ENCODE measurements at places on chromosomes 7 and 10.

DNA sequence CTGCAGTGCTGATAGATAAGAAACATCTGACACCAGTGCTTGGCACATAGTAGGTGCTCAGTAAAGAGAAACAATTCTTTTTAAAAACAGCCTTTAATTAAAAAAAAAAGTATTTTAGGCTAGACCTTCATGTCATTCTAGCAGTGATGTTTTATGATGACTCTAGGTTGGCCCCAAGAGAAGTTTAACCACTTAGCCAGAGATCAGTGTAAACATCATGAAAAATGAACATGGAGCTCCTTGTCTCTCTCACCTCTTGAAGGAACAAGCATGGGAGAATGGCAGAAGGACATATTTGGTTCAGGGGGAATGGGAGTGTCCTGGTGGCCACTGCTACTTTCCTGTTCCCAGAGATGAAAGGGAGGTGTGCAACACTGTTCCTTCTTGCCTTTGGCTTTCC is 641.0 kb downstream of the LRMDA start:
- DNase-seq = no peak

DNA sequence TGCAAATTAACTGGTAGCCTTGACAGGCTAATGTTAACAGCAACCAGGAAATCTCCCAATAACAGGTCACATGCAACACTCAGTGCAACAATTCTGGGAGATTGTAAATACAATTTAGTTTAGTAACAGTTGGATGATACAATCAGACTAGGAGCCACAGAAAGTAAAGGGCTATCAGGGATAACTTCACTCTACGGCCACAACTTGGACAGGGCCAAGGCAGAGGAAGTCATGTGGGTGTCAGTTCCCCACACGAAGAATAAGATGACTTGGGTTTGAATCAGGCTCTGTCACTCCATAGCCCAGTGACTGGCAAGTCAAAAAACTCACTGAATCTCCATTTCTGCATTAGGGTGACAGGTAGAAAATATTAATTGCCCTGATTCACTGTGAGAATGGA is 217.3 kb upstream of the CCDC6 start:
- DNase-seq = no peak

GRCh38 chr10:1872151-1872726 is 134.9 kb upstream of the ADARB2 start:
- peak; percentile 37 for DNase-seq

GRCh38 chr10:114026189-114027040 is 17.3 kb upstream of the ADRB1 start:
- no peak for DNase-seq

- DNase-seq = peak; percentile 14
Observed at GRCh38 chr7:143047326-143047725, 4.8 kb upstream of the OR6V1 start.

- DNase-seq = no peak
Observed at GRCh38 chr7:128131731-128132130, 100.5 kb upstream of the LRRC4 start.

DNA sequence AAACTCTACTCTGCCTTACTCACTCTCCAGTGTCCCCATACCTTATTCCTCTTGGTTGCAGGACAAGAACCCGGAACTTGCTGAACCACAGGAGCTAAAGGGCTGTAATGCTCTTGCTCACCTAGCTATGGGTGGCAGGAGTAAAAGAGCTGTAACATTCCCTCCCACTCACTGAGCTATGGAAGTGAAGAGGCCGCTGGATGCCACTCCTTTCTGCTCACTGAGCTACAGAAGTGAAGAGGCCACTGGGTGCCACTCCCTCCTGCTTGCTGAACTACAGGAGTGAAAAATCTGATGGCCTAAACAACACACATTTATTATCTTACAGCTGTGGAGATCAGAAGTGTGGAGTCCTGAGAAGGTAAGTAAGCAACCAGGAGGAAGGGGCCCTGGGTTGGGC is 17.5 kb downstream of the MRPS24 start:
- DNase-seq = no peak

- DNase-seq = peak; percentile 39
Observed at GRCh38 chr7:142866361-142867096, 11.7 kb downstream of the EPHB6 start.

DNA sequence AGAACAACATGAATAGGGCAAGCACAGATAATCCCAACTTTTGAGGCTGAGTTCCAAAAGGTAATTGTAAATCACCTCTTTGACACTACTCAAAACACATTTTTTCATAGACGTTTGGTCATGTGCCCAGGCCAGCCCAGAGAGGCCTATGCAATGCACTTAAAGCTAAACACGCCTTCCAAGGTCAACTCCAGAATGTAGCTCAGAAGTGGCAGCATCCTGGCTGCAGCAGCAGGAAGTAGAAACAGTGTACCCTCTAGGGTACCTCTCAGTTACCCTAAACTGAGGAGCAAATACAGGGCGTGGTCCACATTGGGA is 58.7 kb downstream of the OSBPL3 start:
- no peak for DNase-seq

DNA sequence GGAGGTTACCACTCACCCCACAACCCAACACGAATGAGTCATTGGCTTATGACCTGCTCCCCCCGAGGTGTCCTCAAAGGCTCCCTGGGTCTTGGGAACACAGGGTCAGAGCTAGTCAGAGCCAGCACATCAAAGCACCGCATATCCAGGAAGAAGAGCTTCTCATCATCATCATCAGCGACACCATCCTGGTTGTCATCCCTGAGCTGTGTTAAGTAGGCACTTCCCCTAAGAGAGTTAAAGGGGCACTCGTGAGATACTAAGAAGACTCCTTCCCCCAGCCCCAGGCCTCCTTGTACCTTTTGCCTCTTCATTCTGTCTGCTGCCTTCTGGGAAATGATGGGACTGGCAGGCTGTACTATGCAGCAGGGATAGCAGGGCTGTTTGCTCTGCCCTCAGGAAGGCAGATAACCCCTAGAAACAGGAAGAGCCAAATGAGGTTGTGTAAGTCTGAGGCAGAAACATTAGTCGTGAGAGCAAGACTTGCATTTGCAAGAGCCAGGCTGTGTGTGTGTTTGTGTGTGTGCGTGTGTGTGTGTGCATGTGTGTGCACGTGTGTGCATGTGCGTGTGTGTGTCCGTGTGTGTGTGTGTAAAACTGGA is 11.1 kb upstream of the CPA1 start:
- no peak for DNase-seq

- DNase-seq = no peak
Observed at GRCh38 chr10:70510904-70511303, 32.3 kb downstream of the PALD1 start.

DNA sequence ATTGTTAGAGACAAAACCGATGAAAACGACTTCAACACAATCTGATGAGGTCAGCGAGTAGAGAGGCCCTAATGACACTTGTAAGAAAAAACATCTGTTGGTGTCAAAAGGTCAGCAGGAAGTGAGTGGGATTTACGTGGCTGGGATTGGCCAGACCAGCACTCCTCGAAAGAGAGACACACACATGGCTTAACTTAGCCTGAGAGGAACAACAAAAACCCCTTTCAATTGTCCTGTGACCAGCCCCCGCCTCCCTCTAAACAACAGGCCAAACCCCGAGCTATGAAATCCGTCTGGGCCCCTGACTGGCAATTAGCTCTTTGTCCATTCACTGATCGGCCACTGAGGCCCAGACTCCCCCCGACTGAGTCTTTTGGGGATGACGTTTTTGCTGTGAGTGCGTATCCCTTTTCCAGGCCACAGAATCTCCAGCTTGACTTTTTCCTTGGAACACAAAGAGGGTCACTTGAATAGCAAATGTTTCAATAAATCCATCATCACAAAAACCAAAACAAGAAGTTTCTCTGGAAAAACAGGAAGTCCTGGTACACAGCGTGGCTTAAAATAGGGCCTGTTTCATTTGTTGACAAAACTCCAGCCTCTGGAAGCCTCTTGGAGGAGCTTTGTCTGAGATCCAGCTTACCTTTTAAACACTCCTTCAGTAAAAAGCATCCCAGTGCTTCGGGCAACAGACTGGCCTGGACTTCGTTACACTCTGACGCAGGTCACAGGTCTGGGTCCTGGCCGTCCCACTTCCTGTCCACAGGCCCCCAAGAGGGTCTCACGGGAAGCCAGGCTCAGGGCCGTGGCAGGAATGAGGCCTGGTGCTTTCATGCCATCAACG is 103.0 kb downstream of the CTBP2 start:
- peak; percentile 95 for DNase-seq

DNA sequence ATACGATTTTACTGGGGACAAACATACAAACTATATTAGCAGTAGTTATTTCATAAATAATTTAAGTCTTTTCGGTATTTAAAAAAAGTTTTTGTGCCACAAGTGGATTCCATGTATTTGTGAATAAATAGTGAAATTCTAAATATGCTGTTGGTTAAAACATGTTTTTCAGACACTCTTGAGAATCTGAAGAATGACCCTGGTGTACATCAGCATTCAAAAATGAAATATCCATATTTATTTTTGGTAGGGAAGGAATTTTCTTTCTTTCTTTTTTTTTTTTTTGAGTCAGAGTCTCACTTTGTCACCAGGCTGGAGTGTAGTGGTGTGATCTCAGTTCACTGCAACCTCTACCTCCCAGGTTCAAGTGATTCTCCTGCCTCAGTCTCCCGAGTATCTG is 136.1 kb upstream of the CDK6 start:
- no peak for DNase-seq

- peak; percentile 69 for DNase-seq
Observed at GRCh38 chr10:93417266-93417665, 64.9 kb downstream of the MYOF start.

DNA sequence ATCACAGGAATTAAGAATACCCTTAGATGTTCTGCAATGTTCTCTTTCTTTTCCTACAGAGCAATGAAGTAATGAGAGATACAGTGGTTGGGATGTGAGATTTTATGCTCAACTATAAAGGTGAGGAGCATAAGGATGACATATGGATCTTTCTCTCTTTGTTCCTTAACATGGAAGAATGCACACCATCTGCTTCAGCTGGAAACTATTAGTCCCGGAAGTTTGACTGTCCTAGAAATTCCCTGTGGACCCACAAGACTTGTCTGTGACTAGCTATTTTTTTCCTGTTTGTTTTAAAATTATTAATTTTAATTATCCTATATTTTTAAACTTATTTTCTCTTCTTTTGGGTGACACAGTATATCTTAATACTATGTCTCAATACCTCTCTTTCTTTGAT is 80.2 kb downstream of the DKK1 start:
- no peak for DNase-seq

- peak; percentile 90 for DNase-seq
Observed at GRCh38 chr7:45973725-45974532, 52.9 kb upstream of the IGFBP3 start.

- DNase-seq = peak; percentile 40
Observed at GRCh38 chr10:4130685-4131084, 345.7 kb upstream of the KLF6 start.

- no peak for DNase-seq
Observed at GRCh38 chr7:70944516-70944915, 187.4 kb upstream of the GALNT17 start.

DNA sequence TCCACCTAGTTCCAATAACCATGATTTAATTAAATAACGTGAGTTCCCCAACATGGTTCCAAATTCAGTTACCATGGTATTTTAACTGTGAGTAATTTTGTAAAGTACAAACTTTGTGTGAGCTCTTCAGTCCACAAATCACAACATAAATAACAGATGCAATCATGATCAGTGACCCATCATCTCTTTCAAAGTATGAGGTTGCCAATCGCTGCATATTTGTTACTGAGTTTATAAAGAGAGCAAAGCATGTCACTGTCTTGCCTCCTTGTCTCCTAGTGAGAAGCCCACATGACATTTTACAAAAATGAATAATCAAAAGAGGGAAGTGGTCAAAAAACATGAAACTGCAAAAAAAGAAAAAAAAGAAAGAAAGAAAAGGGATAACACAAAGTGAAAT is 69.1 kb upstream of the PDSS1 start:
- no peak for DNase-seq

DNA sequence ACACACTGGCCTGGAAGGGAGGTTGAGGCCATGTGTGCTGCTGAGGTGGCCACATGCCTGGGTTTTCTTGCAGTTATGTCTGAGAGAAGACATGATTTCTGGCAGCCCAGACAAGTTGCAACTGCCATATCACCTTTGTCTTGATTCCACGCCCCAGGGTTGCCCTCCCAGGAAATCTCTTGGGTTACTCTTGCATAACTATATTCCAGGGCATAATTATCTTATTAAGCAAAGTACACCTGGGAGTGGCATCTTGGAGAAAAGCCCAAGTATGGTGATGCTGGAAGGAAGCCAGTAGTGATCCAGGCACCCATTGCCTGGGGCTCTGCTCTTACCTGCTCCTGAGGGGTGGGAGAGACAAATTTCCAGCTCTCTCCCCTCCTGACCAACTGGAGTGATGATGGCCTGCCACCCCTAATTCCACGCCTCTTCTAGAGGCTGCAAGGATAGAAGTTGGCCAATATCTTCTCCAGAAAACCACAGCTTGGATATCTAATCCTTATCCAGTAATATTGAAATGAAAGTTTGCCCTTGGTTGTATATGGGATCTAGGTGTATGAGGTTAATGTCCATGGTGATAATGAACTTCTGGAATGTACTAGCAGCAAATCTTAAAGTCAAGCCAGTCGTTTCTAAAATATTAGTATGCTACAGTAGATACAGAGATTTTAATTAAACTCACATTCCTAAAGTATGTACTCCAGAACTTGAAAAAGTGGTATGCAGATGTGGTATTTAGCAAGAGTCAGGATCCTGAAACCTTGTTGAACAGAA is 5.0 kb downstream of the AKR1B10 start:
- DNase-seq = no peak

GRCh38 chr7:95578299-95578855 is 17.9 kb downstream of the PDK4 start:
- DNase-seq = no peak

DNA sequence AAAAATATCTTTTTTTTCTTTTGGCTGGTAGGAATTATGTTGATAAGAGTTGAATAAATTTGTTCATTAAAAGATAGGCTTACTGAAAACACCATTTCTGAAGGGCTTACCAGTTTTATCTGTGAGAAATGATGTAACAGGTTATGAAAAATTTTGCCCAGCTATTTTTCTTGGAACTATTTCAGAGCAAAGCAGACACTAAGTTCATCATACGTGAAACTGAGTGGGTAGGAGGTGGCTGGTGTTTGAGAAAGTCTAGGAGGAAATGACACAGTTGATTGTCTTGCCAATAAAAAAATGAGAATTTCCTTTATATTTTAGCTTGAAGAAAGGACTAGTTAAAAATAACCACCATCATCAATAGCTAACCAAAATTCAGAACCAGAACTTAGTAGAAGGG is 6.2 kb upstream of the MRC1 start:
- no peak for DNase-seq

GRCh38 chr10:132882069-132882951 is 60.1 kb downstream of the CFAP46 start:
- no peak for DNase-seq

GRCh38 chr7:83842894-83843293 is 194.0 kb upstream of the SEMA3E start:
- DNase-seq = no peak

- peak; percentile 60 for DNase-seq
Observed at GRCh38 chr7:70694434-70694970, 437.4 kb upstream of the GALNT17 start.

GRCh38 chr7:134414109-134414508 is 44.8 kb downstream of the AKR1B1 start:
- no peak for DNase-seq

Data from Ammon's horn (tissue), 1 donor.